ENCODE measurements at places on chromosomes 16 and 17. TPM values are rescaled to one million over a fixed set of nuclear protein-coding genes. Genes with fewer than 3 reads are reported as not detected.

C17orf50 gene
- polyA plus RNA-seq, result 0.14 TPM

- DNase-seq, result no peak
Measured at GRCh38 chr16:88883117-88883895, 16.8 kb upstream of the PABPN1L start.

DNA sequence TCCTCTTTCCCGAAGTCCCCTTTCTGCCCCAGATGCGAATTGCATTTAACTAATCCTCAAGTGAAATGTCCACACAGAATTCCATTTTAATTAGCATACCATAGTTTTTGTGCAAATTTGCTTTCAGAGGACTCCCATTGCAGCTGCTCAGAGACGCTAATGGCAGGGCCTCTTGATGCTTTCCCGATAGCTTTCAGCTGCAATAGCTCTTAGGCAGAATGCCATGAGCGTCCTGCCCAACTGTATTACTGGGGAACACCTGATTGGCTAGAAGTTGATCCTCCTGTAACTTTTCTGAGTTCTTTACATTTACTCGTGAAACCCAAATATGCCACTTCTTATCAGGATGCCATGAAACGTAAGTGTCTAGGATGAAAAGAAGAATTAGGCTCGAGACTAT lies 203.0 kb downstream of the UTP18 start:
- DNase-seq, result no peak

PIGQ gene
- 22.9 TPM for polyA plus RNA-seq

- DNase-seq, result no peak
Measured at GRCh38 chr16:50354629-50355456, 13.9 kb downstream of the BRD7 start.

DNA sequence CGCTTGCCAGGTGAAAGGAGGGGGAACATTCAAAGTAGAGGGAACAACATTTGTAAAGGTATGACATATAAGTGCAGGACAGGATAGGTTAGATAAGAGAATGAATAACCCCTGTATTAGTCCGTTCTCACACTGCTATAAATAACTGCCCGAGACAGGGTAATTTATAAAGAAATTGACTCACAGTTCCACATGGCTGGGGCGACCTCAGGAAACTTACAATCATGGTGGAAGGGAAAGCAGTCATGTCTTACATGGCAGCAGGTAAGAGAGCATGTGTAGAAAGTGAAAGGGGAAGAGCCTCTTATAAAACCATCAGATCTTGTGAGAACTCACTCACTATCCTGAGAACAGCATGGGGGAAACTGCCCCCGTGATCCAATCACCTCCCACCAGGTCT lies 223.8 kb downstream of the SOX9 start:
- no peak for DNase-seq
